Stimulated activated CD4-positive, alpha-beta T cell treated with anti-CD3 and anti-CD28 coated beads, Interleukin-1b, Interleukin-23, amount 100 ng/mL, for 4 hours (primary cell): ENCODE measurements at places on chromosomes 5 and 9.

DNA sequence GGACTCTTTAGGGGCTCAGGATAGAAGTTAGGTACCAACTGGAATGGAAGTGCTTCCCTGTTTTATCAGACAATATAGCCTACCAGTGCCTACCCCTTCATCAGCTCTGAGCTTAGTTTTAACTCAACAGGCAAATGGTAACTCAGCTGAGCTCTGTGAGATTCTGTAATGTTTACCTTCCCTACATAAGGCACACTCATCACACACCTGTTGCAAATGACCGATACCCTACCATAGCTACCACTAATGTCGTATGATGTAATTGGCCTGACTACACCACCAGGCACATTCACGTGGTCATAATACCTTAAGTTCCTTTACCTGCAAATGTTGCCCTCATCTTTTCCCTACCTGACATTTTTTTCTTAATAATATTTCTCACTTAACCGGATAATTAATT lies 254.8 kb downstream of the ADGRV1 start:
- DNase-seq, result no peak

- DNase-seq, result no peak
These were observed 5.6 kb downstream of the MYO10 start for GRCh38 chr5:16930496-16930895.

DNA sequence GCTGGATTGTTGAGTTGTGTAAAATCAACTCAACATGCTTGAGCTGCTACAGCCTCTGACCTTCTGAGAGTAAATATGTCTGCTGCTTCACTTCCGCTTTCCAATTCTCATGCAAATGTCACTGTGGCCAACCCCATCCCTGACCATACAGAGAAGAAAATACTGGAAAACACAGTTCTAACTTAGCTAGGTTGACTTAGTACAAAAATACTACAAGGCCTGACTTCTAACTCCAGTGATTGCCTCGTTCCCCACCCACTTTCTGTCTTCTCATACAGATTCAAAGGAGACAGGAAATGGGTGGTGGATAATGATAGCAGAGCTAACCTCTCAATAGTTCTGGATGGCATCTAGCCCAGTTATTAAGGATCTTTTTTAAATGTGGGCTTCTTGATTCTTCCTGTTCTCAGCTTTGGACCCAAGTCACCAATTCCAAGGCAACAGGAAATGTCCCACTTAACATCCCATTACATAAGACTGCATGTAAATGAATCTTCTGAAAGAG lies 226.6 kb upstream of the SLC24A2 start:
- no peak for DNase-seq

DNA sequence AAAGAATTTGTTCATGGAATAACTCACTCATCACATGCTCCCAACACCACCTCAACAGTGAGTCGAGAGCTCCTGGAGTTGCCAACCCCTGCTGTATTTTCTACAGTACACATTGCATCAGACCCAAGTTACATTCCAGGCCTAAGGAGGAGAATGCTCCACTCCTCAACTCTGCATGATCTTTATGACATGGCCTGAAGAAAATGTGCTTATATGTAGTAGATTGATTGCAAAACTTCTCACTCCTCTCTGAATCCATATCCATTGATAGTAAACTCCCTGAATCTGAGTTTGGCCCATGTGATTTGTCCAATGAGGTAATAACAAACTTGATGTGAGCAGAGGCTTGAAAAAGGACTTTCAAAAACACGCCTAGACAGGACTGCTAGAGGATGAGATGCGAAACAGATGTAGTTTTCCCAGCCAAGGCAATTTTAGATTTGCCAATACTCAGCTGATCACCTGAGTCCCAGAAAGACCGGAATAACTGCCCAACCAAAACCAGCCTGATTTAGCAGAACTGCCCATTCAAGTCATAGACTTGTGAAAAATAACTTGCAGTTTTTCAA lies 29.0 kb upstream of the PAPPA start:
- DNase-seq, result no peak

DNA sequence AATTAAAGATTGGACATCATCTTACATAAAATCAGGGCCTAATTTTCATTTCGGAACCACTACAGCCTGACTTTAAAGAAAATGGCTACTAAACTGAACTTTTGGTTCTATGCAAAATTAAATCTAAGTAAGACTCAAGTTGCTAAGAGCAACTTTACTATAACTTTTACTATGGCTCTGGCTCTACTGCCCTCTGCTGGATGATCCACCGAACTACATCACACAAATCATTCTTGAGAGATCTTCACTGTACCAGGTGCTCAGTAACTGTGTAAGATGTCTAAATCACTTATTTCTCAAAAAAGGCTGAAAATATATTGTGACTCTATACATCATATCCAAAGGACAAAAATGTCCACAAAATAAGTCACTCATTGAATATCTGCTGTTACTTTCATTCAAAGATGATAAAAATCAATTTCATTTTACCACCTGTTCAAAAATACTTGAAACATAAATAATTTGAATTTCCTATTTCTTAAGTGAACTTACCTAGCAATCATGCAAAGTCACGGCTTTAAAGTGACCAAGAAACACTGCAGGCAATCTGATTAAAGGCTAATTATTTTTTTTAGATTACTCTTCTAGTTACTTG lies 13.5 kb downstream of the MOCS2 start:
- DNase-seq, result peak; percentile 66

GRCh38 chr5:139701056-139701741 lies 53.0 kb downstream of the CXXC5 start:
- no peak for DNase-seq

- DNase-seq, result no peak
These were observed 26.0 kb downstream of the ZCCHC7 start for GRCh38 chr9:37146410-37146809.

GRCh38 chr5:175484829-175485228 lies 6.5 kb downstream of the SFXN1 start:
- no peak for DNase-seq
